ENCODE measurements at places on chromosomes 6 and 20.

DNA sequence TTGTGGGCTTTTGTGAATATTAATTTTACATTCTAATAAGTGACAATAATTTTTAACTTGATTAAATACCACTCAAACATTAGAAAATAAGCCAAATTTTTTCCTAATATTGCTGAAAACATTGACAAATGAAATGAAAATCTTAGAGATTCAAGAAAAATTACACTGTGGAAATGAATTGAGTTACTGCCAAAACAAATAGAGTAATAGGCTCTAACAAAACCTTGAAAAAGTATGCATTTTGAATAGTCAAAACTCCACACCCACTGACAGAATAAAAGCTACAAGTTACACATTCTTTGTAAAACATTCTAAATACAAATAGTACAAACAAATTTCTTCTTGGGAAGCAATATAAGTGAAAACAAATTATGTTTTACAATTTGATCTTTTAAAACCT lies 5.9 kb downstream of the TBX18 start:
- DNase-seq: no peak

DNA sequence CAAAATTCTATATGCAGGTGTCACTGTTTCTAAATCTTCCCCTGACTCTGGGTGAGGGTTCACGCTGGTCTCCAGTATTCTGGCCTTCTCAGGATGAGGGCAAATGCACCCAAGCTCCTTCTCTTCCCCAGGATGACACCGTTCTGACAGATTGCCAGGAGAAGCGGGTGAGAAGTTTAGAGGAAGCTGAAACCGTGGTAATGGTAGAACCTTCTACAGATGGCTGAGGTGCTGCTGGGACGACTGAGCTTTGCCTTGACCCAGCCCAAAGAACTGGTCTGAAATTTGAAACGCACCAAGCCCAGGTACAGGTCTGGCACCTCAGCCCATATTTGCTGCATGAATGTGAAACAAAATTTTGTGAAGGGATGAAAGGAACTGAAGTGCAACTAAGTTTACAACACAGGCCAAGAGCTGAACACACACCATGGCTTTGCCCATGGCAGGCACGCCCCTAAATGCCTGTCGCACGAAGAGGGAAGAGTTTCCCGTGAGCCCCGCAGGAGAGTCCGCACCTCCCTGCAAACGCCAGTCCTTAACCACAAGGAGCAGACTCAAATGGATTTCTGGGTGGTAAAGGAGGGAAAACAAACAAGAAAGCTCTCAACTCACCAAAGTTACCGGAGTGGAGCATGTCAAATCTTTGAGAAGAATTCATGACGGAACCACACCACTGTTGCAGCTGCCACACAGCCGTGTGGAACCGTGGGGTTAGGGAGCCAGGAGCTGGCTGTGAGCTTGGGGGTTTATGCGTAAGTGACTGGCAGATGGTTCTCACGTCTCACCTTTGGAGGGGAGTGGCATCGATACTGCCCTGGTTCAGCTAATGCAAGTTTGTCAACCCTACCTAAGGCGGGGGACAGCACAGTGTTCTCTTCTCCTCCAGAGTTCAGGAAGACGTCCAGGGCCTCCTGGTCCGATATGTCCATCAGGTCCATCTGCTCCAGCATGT lies 138.9 kb downstream of the DTNBP1 start:
- no peak for DNase-seq

DNA sequence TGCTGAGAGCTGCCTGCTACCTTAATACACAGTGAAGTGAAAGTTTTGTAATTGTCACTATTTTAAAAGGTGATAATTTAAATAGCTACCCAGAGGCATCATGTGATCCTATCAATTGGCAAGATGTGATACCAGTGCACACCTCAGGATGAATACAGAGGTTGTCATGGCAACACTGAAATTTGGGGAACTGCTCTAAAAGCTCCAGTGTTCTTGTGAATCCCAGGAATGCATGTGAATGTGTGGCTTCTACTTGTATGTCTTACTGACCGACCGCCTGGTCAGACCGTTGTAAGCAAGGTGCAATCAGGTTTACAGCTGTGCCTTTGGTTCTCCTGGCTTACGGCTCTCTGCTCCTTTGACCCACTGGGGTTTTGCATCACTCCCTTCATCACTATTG lies 146.3 kb upstream of the GJE1 start:
- DNase-seq: no peak

GRCh38 chr6:140385679-140386078 lies 1011.2 kb upstream of the CITED2 start:
- DNase-seq: no peak

DNA sequence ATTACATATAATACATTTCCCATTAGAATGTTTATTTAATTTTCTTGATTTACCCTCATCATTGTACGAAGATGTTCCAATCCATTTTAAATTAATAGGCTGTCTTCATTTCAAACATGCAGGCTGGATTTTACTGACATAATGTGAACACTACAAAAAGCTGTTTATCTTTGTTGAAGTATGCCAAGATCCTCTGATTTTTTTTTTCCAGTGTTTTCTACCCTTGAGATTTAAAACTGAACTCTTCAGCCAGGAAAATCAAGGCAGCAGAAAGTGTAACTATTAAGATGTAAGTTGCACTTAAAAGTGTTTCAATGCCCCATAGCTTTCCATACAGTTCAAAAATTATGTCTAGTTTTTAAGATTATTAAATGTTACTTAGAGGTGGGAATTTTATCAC lies 43.5 kb downstream of the PRKN start:
- DNase-seq: no peak

- DNase-seq: peak; percentile 31
These were observed at the start of gene OPRM1 for GRCh38 chr6:154039231-154039842. OPRM1 (plus strand) TSS chr6:154039240; CDS start chr6:154039545, 305 bp downstream.

GRCh38 chr20:36493801-36494114 lies 47.6 kb upstream of the MYL9 start:
- peak; percentile 69 for DNase-seq

DNA sequence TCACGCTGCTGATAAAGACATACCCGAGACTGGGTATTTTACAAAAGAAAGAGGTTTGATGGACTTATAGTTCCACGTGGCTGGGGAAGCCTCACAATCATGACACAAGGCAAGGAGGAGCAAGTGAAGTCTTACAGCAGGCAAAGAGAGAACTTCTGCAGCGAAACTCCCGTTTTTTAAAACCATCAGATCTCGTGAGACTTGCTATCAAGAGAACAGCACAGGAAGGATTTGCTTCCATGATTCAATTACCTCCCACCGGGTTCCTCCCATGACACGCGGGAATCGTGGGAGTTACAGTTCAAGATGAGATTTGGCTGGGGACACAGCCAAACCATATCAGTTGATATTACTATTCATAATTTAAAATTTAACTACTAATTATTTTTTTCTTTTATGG lies 157.3 kb upstream of the ATXN1 start:
- peak; percentile 53 for DNase-seq

GRCh38 chr6:121848523-121849255 lies 413.2 kb downstream of the GJA1 start:
- no peak for DNase-seq

- no peak for DNase-seq
These were observed 26.0 kb downstream of the CEBPB start for GRCh38 chr20:50216543-50217206.

DNA sequence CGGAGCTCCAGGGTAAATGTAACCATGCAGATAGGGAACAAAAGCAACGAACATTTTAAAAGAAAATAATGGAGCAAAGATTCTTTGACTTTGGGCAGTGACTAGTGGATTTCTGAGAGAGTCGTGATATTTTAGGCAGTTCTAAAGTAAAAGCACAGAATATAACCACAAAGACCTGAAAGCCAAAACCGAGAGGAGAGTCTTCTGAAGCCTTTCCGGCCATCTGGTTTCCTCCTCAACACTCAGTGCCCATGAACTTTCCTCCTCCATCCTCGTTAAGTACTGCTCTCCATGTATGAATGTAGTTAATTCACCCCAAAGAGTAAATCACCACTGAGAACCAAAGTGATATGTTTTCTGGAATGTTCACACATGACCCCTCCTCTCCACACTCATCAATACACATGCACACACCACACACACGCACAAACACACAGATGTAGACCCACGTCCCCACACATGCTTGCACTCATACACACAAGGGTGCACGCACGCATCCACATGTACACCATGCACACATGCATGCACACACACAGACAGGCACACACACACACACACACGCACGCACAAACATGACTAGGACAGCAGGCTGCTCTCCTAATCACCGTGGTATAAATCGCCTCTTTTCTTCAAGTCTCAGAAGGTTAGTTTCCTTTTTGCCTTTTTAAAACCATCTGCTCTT lies 109.5 kb downstream of the MYLK4 start:
- no peak for DNase-seq

- DNase-seq: peak; percentile 74
These were observed 92.7 kb upstream of the SIRPA start for GRCh38 chr20:1802385-1803060.

DNA sequence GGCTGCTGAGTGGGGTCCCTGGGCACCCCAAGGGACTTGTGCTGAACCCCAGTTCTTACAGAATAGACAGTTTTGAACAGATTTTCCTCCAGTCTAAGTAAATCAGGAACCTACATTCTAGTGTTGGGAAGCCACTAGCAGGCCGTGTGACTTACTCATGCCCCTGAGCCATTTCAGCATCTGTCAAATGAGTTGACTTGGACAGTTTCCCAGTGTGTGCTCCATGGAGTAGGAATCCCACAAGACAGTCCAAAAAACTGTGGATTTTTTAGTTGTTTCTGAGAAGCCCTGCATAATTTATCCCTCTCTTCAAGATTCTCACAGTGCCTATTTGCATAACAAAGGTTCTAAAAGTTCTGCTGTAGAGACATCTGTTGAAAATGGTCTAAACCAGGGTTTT lies 2.1 kb downstream of the GABRR2 start:
- DNase-seq: peak; percentile 86

DNA sequence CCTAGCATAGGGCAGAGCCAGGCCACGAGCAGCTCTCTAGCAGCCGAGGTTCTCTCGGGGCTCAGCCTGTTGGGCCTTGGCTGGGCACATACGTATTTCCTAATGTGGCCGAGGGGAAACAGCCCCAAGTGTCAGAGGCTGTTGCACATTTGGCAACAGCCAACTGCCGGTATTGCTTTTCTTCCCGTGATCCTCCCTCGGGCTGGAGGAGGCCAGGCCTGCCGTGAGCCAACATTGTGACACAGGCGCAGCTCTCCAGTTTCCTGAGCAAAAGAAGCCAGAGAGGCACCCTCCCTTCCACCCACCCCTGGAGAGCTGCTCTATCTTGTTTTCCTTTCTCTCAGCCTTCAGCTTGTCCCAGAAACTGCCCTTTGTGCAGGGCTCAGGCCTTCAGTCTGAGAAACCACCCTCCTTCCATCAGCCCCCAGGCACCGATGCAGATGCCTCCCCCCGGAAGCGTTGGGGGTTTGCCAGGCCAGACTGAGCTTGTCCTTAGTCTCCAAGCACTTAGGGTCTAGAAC lies 5.1 kb upstream of the BPI start:
- DNase-seq: peak; percentile 96

- DNase-seq: no peak
These were observed 27.1 kb downstream of the COL20A1 start for GRCh38 chr20:63320041-63320511.

DNA sequence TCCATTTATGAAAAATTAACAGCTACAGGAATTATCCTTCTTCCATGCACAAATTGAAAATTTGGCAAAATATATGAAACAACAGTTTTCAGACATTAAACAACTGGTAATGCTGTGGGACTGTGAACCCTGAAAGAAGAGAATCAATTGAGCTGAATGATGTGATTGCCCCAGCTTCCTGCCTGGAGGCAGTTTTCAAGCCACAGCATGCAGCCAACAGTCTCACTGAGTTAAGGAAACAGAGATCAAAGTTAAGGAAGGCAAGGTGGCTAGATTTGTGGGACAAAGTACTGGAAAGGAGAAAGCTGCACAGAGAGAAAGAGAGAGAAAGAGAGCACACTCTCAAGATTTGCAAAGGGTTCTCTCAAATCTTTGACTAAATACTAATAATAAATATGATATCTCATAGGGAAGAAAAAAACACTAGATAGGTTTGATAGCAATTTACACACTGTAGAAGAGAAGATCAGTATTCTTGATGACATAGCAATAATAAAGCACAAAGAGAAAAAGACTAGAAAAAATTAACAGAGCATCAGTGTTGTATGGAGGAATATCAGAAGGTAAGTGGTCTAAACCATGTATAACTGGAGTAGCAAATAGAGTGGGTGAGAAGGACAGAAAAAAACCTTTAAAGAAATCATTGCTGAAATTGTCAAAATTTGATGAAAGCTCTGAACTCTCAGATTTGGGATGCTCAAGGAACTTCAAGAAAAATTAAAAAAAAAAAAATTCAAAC lies 70.1 kb upstream of the CNKSR3 start:
- no peak for DNase-seq

- no peak for DNase-seq
These were observed 192.6 kb upstream of the SALL4 start for GRCh38 chr20:51994751-51995417.

DNA sequence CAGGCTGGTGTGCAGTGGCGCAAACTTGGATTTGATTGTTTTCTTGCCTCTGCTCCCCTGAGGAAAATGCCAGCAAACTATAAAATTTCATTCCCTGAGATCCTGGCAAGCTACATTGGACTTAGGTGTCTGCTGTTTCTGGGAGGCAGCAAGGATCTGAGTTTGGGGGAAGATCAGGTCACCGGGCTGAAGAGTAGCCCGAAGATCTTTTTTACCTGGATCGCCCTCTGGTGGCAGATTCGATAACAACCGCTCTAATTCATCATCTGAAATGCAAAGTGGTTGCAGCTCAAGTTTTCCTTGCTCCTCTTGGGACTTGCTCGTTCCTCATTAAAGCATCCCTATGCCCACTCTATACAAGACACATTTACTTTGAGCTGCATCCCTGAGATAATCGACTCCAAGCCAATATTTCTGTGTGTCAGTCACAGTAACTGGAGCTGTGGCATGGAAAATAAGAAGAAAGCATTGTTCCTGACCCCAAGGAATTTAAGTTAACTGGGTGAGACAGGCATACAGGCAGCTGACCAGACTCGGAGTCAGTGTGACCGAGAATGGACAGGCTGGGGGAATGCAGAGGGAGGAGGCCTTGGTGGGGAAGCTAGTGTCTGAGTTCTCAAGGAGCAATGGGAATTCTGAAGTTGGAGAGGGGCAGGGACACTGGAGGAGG lies 131.8 kb upstream of the PROKR2 start:
- peak; percentile 56 for DNase-seq

DNA sequence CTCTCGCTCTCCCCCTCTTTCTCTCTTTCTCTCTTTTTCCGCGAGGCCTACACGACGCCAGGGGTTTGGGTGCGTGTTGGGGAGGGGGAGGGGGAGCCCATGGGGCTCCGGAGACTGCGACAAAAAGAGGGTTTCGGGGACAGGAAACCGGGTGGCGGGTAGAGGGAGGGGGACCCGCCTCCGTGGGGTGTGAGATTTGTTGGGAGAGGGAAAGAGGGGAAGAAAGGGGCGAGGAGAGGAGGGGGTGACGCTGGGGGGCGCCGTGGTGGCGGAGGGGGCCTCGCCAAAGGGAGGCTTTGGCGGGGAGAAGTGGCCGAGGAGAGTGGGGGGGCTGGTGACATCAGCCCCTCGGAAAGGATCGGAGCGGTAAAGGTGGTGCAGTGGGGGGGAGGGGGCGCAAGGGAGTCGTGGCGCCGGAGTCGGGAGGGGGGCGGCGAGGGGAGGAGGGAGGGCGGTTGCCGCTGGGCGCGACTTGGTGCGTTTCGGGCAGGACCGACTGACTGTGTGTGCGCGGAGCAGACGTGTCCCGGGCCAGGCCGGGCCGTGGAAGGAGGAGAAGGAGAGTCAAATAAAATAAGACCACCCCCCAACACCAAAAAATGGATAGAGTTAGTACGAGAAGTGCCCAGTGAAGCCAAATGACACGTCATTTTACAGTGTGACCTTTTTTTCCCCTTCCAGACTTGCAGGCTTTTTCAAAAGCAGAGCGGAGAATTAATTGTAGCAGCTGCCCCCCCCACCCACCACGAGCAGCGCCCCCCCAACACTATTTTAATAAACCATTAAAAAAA lies 39.8 kb downstream of the GNAS start:
- DNase-seq: peak; percentile 61

GRCh38 chr6:12235341-12235740 lies 54.8 kb upstream of the EDN1 start:
- DNase-seq: no peak
